ENCODE measurements at places on chromosomes 7 and 10. TPM values are rescaled to one million over a fixed set of nuclear protein-coding genes. Genes with fewer than 3 reads are reported as not detected.

The OR9A2 gene
- not detected for total RNA-seq

The ANKRD30A gene
- 0.64 TPM for total RNA-seq

The ZDHHC4 gene
- total RNA-seq = 48.9 TPM

The NPY4R2 gene
- 30.4 TPM for total RNA-seq

The EBF3 gene
- total RNA-seq = 0.15 TPM

The BMPER gene
- 7.6 TPM for total RNA-seq

The HOXA3 gene
- total RNA-seq = 7.6 TPM

The ELFN1 gene
- 0.49 TPM for total RNA-seq

The TRIM50 gene
- not detected for total RNA-seq

The GNAT3 gene
- total RNA-seq = not detected

The NME8 gene
- not detected for total RNA-seq

The TUBAL3 gene
- total RNA-seq = 0.52 TPM

The NKX1-2 gene
- 0.04 TPM for total RNA-seq

The CLDN3 gene
- 1.8 TPM for total RNA-seq

The CFAP46 gene
- total RNA-seq = 1.7 TPM

The CYP26C1 gene
- not detected for total RNA-seq

The PRSS37 gene
- not detected for total RNA-seq

The DDC gene
- total RNA-seq = 1.8 TPM

The HUS1 gene
- 24.8 TPM for total RNA-seq

The CACNA2D1 gene
- 5.4 TPM for total RNA-seq

The MACC1 gene
- not detected for total RNA-seq

The ZNF467 gene
- total RNA-seq = 1.2 TPM

The ZNF727 gene
- not detected for total RNA-seq

The PTN gene
- total RNA-seq = not detected

The ZPBP gene
- not detected for total RNA-seq

The ATP5MK gene
- 490 TPM for total RNA-seq
